ENCODE measurements at places on chromosomes 6 and 20.

GRCh38 chr6:150139533-150139932 lies 3.3 kb upstream of the PPP1R14C start:
- DNase-seq = no peak

- DNase-seq = no peak
These were observed 7.3 kb downstream of the EBF4 start for GRCh38 chr20:2699775-2700413.

GRCh38 chr6:145076115-145076841 lies 659.0 kb downstream of the EPM2A start:
- DNase-seq = no peak

- no peak for DNase-seq
These were observed 84.9 kb upstream of the HTR1B start for GRCh38 chr6:77548190-77548589.

DNA sequence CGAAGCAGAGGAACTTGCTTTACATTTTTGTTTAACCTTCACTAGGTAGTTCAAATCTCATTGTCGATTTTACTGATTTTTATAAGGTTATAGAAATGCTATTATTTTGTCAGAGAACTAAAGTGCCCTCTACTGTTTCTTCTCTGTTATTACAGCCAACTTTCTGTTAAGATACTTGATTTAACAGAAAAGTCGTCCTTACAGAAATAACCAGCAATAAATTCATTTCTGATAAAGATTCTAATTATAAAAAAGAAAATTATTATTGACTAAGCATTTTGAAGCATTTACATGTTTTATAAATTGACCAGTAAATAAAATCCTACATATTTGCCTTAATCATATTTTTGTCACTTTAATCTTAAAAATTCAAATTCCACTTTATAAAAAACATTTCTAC lies 60.8 kb downstream of the OGFRL1 start:
- no peak for DNase-seq

DNA sequence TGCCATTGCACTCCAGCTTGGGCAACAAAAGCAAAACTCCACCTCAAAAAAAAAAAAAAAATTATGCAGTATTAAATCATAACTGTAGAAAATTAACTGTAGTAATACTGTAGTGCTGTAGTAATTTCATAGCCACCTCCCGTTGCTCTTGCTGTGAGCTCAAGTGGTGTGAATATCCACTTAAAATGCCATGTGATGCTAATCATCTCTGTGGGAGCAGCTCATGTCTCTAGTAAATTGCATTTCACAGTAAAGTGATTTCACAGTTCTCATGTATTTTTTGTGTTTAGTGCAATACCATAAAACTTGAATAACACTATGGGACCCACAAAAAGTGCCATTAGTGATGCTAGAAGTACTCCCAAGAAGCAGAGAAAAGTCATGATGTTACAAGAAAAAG lies 14.4 kb upstream of the FAM217A start:
- DNase-seq = no peak

GRCh38 chr20:61514396-61514795 lies 262.3 kb downstream of the CDH4 start:
- DNase-seq = no peak

DNA sequence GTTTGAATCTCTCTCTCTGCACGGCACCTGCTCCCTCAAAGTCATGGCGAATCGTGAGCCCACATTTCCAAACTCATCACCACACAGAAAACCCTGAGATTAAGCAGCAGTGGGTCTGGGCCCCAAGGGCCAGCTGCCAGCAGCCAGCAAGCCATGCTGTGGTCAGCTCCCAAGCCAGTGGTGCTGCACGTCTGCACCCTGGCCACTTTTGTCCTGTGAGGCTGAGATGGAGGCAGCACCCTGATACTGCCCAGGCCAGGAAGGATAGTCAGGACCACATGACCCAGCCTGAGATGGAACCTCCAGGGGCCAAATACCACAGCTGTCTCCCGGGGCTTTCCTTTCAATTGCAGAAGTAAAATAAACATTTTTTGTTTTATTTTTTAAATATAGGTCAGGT lies 93.9 kb downstream of the PRND start:
- no peak for DNase-seq

DNA sequence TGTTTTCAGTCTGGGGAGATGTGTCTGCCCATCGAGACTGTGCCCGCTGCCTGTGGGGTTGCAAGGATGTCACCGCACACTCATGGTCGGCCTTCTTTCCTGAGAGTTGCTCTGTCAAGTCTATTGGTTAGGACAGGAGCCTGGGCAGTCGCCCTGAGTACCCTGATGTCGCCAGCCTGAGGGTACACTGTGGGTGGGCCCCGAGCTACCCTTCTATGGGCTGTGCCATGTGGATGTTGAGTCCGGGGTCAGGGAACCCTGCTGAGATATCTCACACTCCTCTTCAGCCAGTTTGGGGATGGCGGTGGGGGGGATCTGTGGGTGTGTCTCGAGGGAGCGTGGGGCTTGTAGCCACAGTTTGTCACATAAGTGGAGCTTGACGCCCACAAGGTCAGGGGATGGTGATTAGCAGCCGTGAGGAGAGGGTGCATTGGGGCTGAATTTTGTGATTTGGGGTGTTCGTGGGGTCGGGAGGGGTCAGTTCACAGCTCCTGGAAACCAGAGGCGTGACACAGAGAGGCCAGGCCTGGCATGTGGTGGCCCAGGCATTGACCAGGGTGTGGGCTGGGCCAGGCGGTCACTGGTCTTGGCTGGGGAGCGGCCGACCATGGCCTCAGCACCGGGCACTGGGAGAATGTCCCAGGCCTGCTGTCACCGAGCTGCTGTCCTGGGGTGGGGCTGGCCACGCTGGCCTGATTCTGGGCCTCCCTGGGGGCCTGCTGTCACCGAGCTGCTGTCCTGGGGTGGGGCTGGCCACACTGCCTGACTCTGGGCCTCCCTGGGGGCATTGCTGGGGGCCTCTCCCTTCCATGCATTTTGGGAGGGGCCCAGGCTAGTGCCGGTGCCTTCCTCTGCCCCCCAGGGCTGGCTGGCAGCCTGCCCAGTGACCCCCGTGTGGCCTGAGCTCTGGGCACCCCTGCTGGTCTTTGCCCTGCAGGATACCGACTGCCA lies 1.6 kb upstream of the NPBWR2 start:
- DNase-seq = no peak

- no peak for DNase-seq
These were observed 26.4 kb downstream of the COX4I2 start for GRCh38 chr20:31663838-31664695.

- no peak for DNase-seq
These were observed 75.1 kb upstream of the MC3R start for GRCh38 chr20:56173438-56173837.

DNA sequence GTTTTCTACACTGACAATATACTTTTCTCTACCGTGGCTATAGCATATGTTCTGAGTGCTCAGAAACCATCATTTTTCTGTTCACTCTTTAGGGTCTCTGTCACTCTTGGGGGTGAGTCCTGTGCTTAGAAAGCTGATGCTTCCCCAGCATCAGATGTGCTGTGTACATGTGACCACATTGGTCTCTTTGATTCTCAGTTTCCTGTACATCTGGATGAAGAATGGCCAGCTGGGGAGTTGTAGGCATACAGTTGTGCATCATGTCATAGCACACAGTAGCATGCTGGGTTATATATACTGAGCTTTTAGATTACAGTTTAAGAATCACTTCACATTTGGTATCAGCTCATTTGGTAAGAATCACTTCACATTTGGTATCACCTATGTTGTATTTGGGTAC lies 238.6 kb upstream of the PREP start:
- no peak for DNase-seq

DNA sequence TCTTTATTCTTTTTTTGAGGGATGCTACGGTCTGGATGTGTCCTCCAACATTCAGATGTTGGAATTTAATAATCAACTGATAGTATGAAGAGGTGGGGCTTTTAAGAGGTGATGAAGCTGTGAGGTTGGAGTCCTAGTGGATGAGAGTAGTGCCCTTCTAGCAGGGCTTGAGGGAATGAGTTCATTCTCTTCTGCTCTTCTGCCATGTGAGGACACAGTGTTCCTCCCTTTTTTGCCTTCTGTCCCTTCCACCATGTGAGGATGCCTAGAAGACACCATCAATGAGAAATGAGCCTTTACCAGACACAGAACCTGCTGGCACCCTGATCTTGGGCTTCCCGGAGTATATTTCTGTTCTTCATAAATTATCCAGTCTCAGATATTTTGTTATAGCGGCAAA lies 82.1 kb upstream of the MLIP start:
- DNase-seq = no peak

DNA sequence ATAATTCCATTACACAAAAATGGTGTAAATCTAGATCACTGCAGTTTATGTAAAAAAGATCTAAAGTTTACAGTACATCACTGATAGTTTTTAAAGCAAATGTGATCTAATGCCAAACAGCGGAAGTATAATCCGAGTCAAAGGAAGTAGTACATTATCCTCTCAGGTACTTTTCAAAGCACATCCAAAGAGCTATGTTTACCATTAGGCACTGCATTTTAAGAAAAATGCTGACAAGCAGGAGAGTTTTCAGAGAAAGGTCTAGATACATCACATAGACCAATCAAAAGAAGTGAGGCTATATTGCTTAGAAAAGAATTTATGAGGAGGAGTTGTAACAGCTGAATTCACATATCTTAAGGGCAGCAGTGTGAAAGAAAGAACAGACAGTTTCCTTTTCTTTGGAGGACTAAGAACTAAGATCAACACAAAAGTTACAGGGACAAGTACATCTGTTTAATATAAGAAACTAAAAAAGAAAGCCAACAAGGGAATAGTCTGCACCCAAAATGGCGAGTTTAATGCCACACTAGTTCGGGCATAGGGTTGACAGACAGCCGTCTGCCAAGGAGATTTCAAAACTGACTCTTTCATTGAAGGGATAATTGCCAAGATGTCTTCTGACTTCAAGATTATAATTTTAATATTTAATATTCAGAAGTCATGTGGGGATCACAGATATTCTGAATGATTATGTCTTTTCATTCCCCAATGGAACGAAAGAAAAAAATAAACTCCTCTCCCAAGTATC lies 1.4 kb downstream of the ZNF184 start:
- DNase-seq = no peak

DNA sequence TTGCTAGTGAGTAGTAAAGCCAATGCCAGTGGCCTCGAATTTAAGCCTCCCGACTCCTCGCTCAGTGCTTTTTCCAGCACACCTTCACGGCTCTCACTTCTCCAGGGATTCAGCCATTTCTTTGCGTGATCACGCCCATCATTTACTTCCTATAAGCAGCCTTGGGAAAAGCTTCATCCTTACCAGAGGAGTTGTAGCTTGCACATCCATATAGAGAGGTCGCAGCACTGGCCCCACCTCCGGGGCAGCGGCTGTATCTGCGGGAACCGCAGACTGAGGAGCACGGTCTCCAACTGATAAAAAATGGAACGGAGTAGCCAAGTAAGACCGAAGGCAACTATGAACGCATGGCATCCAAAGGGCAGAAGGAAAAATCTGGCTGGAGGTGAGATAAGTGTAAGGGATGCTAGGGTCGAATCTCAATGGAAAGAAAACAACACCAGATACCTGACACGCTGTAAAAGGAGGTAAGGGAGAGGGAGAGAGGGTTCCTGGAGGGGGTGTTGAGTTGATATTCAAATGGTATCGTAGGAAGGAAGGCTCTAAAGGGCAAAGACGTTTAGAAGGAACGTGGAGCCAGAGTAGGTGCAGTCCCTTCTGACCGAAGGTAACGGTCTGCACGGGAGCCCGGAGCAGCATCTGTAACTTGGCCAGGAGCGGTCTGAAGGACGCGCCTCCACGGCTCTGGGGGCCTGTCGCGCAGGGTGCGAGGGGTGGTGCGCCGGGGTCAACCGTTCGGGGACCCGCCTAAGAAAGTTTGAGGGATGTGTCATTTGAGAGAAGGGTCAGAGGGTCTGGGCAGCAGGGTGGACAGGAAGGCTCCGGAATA lies 640 bp downstream of the NFS1 start:
- no peak for DNase-seq

- DNase-seq = no peak
These were observed 123.0 kb upstream of the AKIRIN2 start for GRCh38 chr6:87824958-87825491.

GRCh38 chr6:142015011-142015410 lies 117.7 kb upstream of the GJE1 start:
- no peak for DNase-seq

DNA sequence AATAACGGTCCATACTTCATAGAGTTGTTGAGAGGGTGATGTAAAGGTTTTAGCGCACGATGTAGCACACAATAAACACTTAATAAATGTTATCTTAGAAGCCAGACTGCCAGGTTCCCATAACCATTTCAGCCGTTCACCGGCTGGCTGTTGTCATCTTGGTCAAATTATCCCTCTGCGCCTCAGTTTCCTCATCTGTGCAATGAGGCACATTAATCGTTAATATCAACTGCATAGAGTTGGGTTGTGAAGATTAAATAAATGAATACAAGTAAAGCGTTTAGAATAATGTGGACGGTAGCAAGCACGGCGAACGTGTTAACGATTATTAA lies 432 bp upstream of the PSMF1 start:
- no peak for DNase-seq

- no peak for DNase-seq
These were observed 101.8 kb downstream of the KLHL32 start for GRCh38 chr6:97026298-97026697.

DNA sequence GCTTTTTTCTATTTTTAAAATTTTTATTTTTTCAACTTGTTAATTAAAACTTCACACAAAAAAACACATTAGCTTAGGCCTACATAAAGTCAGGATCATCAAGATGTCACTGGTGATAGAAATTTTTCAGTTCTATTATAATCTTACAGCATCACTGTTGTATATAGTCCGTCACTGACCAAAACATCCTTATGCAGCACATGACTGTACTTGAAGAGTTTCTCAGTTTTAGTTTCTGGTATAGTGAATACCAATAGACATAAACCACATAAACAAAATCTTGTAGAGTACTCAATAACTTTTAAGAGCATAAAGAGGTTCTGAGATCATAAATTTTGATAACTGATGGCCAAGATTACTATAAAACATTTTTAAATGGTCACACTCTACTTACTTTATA lies 71.8 kb downstream of the ASCC3 start:
- DNase-seq = no peak

GRCh38 chr6:110864824-110865223 lies 9.8 kb upstream of the AMD1 start:
- DNase-seq = no peak
